Aorta (tissue), 5 donors: ENCODE measurements at places on chromosomes 2 and 18.

DNA sequence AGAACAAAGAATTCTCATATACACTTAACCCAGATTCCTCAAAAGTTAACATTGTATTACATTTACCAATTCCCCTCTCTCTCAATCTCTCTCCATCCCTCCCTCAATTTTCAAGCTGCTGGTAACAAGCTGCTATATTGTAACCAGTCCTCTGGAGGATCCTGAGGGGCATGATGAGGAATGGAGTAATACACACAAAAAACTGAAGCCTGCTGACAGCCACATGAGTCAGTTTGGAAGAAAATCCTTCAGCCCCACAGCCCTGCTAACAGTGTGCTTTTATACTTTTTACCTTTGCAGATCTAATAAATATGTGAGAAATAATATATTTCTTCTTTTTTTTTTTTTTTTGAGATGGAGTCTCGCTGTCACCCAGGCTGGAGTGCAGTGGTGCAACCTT is 165.7 kb upstream of the RAB12 start:
- H3K36me3 ChIP-seq, result no peaks in the 10 kb centered on the region
- no peaks in the 10 kb centered on the region for H3K27me3 ChIP-seq
- no peak for DNase-seq
- no peak overlapping the region for H3K27ac ChIP-seq
- H3K4me3 ChIP-seq, result no peak overlapping the region

DNA sequence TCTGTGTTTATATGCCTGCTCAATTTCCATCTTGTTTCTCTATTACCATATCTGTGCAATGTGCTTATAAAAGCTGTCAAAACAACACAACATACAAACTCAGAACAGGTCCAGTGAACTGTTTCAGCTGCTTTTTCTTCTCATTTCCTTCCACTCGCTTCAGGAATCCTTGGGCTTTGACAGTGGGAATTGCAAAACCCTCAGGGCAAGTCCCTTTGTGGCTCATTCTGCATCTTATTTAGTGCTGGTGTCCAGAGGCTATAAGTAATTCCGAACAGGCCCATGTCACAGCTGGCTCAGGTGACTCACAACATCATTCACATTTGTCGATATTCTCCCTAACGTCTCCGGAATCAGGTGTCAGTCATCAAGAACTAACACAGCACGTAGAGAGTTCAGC is 309.9 kb upstream of the ZNF521 start:
- H3K27me3 ChIP-seq, result no peaks in the 10 kb centered on the region
- H3K27ac ChIP-seq, result no peak overlapping the region
- H3K4me1 ChIP-seq, result no peaks in the 10 kb centered on the region
- no peak for DNase-seq
- no peak overlapping the region for H3K4me3 ChIP-seq

GRCh38 chr2:67619204-67619603 is 222.1 kb downstream of the ETAA1 start:
- no peaks in the 10 kb centered on the region for H3K27me3 ChIP-seq
- no peak for DNase-seq
- H3K27ac ChIP-seq, result no peak overlapping the region
- no peaks in the 10 kb centered on the region for H3K36me3 ChIP-seq
- peaks cover 3% of the 10 kb centered on the region for H3K4me1 ChIP-seq

GRCh38 chr2:33746208-33746800 is 147.2 kb upstream of the FAM98A start:
- H3K4me3 ChIP-seq, result no peak overlapping the region
- H3K36me3 ChIP-seq, result no peaks in the 10 kb centered on the region
- DNase-seq, result no peak
- peaks cover 2% of the 10 kb centered on the region for H3K27me3 ChIP-seq
- peaks cover 1% of the 10 kb centered on the region for H3K4me1 ChIP-seq

DNA sequence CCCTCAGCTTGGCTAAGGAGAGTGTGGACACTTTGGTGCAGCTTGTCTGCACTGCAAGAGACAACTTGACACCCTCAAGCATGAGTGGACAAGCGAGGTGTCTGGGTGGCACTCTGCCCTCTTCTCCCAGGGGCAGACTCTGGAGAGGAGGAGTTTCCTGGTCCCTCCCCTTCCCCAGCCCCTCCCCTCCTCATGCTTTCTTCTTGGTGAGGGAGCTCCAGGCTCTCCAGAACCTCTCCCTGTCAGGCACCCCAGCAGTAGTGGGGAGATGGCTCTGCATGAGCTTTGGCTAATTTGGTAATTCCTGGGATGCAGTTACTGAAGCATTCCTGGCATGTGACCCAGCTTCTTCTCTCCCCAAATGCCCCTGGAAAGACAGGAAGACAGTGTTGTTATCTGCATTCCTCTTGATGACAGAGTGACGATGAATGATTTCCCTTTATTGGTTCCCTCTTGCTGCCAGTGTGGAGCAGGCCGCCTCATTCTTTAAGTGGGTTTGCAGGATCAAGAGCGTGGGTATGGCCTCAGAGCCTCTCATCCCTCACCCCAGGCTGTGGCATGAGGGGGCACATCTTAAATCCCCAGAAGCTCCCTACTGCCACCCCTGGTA is 89.2 kb downstream of the STPG4 start:
- DNase-seq, result no peak
- no peaks in the 10 kb centered on the region for H3K36me3 ChIP-seq
- H3K27me3 ChIP-seq, result no peaks in the 10 kb centered on the region
- no peak overlapping the region for H3K4me3 ChIP-seq
- H3K4me1 ChIP-seq, result peaks cover 2% of the 10 kb centered on the region
- no peak overlapping the region for H3K27ac ChIP-seq

DNA sequence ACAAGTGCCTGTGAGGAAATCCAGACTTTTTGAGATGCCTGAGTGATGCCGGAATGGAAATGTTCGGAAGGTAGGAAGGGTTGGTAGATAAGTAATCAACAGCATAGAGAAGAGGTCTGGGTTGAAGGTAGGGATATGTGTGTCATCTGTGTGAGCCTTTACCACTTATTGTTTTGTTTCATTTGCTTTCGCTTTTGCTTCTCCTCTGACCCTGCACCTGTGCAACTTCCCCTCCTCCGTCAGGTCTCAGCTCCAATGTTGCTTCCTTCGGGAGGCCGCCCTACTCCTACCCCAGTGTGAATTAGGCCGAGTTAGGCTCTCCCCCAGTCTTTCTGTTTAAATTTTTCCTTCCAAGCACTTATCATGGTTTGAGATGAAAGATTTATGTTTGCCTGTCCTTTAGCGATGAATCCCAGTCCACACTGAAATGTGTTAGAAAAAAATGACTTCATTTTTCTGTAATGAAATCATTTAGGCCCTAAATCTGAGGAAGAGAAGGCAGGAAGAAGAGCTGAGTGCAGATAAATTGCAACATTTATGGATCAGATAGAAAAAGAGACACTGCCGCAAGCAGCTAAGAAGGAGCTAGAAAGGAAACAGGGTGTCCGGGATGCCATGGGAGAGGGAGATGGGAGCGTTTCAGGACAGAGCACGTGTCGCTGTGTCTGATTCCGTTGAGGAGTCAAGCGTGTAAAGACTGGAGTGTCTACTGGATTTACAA is 139.6 kb upstream of the PELI1 start:
- H3K27me3 ChIP-seq, result no peaks in the 10 kb centered on the region
- no peak for DNase-seq
- H3K4me3 ChIP-seq, result no peak overlapping the region
- no peaks in the 10 kb centered on the region for H3K36me3 ChIP-seq

DNA sequence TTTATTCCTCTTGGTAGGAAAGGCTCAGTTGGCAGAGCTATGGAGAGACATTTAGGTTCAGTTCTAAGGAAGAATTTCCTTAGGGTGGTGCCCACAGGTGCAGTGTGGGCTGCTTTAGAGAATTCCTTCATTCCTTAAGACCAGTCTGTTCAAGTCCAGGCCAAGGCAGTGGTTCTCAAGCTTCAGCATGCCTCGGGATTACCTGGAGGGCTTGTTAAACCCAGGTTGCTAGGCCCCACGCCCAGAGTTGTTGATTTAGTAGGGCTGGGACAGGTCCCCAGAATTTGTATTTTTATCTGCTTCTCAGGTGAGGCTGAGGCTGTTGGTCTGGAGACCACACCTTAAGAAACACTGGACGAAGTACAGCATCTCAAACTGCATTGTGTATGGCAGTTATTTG is 68.9 kb downstream of the CERS6 start:
- DNase-seq, result no peak
- H3K4me1 ChIP-seq, result peaks cover 1% of the 10 kb centered on the region

- H3K27me3 ChIP-seq, result no peaks in the 10 kb centered on the region
- H3K27ac ChIP-seq, result no peak overlapping the region
- no peaks in the 10 kb centered on the region for H3K4me1 ChIP-seq
- H3K4me3 ChIP-seq, result no peak overlapping the region
Measured at GRCh38 chr2:187976986-187977333, 314.7 kb upstream of the GULP1 start.

GRCh38 chr2:172273910-172274571 is 153.3 kb upstream of the ITGA6 start:
- no peaks in the 10 kb centered on the region for H3K36me3 ChIP-seq
- H3K27ac ChIP-seq, result no peak overlapping the region
- no peak overlapping the region for H3K4me3 ChIP-seq
- no peak for DNase-seq
- H3K27me3 ChIP-seq, result peaks cover 2% of the 10 kb centered on the region

DNA sequence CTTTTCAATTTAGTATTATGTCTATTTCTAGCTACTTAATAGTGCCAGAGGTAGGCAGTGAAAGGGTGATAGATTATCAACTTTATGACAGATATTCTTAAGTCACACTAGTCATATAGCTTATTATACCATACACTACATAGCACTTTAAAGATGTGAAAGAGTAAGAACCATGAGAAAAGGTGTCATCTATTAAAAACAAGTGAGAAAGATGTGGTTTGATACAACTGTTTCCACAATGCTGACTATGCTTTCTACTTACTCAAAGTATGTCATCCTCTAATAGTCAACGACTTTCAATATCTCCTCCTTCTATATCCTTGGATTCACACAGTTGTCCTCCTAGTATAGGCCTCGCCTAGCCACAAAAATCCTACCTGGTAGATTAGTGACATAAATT is 132.9 kb upstream of the WDSUB1 start:
- no peak overlapping the region for H3K4me3 ChIP-seq
- no peaks in the 10 kb centered on the region for H3K27me3 ChIP-seq
- H3K4me1 ChIP-seq, result no peaks in the 10 kb centered on the region

- no peak for DNase-seq
- no peak overlapping the region for H3K27ac ChIP-seq
- no peak overlapping the region for H3K4me3 ChIP-seq
- H3K27me3 ChIP-seq, result no peaks in the 10 kb centered on the region
- no peaks in the 10 kb centered on the region for H3K36me3 ChIP-seq
Measured at GRCh38 chr2:65292461-65293011, 64.9 kb downstream of the ACTR2 start.

DNA sequence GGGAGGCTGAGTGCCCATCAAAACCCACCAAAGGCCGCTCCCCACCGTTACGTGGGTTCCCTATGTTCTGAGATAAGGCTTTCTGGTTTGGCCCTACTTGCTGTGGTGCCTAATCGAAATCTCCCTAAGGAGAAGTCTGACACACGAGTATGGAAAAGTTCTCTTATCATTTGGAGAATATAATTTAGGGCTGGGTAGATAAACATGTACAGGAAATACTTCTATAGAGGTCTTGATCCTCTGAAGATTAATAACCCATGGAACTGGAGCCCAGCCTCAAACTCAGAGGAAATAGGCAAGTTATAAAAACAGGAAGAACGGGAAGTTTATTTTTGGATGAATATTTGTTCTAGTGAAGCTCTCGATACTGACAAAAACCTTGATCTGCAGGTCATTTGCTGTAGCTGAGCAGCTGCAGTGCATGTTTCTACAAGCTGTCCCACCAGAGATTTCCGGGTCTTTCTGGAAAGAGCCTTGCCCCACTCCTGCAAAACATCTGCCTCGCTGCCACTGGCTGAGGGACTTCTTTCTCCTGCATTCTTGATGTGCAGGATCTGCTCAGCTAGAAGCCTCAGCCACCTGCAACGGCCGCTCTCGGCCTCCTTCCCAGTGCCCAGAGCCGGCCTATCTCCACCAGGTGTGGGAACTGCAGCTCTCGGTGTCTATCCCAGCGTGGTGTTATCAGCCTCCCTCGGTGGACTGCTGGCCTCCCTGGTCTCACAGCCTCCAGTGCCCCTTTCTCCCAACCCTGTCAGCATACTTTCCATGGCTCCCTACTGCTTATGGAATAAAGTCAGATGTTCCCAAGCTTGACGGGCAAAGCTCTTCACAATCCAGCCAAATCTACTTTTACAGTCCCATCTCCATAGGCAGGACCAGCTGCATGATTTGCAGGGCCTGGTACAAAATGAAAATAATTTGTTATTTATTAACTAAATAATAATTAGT is 48.6 kb downstream of the SPRED2 start:
- H3K4me3 ChIP-seq, result no peak overlapping the region
- H3K4me1 ChIP-seq, result no peaks in the 10 kb centered on the region
- no peaks in the 10 kb centered on the region for H3K27me3 ChIP-seq

DNA sequence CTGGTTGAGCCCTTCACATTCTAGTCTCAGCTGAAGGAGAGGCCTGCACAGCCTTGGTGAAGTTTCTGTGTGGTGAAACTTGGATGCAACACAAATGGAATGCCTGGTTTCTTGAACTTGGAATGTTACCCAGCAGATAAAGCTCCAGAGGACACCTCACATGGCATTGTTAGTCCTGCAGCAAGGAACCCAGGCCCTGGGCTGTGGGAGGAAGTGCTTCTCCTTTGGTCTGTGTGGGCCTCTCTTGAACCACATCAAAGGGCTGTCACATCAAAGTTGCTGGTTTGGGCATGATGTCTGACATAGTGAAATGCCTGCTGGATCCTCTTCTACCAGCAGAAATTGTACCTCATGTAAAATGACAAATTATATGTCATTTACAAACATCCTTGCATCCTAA is 198.5 kb downstream of the FHOD3 start:
- H3K27me3 ChIP-seq, result no peaks in the 10 kb centered on the region
- DNase-seq, result no peak
- H3K27ac ChIP-seq, result no peak overlapping the region

DNA sequence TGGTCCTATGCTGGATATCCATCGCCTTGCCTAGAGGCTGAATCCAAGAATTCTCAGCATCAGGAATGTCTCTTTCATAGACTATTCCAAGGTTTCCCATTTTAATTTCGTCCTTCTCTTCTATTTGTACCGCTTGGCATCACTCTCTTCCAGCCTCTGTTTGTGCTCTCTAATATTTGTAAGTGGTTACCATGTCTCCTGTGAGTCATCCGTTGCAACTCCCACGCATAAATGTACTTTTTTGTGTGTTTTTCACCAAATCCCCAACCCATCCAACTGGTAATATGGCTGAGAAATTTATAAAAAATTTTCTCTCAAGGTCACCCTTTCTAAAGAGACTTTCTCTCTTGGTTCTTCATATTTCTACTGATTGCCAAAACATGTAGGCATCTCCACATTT is 21.8 kb downstream of the COLEC12 start:
- no peak for DNase-seq
- no peaks in the 10 kb centered on the region for H3K27me3 ChIP-seq
- H3K27ac ChIP-seq, result no peak overlapping the region
- no peaks in the 10 kb centered on the region for H3K4me1 ChIP-seq
- no peaks in the 10 kb centered on the region for H3K36me3 ChIP-seq

- DNase-seq, result no peak
- H3K27ac ChIP-seq, result no peak overlapping the region
- H3K4me3 ChIP-seq, result no peak overlapping the region
- no peaks in the 10 kb centered on the region for H3K4me1 ChIP-seq
Measured at GRCh38 chr2:100561191-100561590, 1.6 kb upstream of the PDCL3 start.
